GM03348 (cell line): ENCODE measurements at places on chromosomes 16 and 17.

GRCh38 chr17:82282239-82283207, 9.0 kb upstream of the CSNK1D start:
- DNase-seq: no peak

DNA sequence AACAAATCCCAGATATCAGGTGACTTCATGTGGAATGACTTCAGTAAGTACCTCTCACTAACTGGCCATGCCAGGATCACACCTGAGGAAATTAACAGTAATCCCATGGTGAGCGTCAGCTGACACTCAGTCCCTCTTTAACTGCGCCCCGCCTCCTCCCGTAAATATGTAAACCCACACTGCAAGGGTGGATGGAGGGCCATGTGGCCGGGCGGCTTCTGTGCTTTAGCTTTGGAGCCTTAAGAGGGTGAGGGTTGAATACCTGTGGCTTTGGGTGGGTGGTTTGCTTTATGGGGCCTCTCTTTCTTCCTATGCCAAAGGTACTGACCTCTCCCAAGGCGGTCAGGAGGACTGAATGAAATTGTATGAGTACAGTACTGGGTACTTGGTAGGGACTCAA, 141.7 kb downstream of the MRM1 start:
- no peak for DNase-seq

DNA sequence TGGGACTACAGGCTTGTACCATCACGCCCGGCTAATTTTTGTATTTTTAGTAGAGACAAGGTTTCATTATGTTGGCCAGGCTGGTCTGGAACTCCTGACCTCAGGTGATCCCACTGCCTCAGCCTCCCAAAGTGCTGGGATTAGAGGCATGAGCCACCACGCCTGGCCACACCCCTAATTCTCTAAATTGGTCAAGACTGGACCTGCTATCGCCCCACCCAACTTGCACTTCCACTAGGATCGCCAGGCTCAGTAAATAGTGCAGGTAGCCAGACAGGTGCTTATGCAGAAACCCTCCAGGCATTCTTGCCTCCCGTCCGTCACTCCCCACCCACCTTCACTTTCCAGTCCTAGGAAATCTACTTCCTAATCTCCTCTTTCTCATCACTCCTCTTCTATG, 481.4 kb upstream of the EEF2KMT start:
- DNase-seq: no peak

DNA sequence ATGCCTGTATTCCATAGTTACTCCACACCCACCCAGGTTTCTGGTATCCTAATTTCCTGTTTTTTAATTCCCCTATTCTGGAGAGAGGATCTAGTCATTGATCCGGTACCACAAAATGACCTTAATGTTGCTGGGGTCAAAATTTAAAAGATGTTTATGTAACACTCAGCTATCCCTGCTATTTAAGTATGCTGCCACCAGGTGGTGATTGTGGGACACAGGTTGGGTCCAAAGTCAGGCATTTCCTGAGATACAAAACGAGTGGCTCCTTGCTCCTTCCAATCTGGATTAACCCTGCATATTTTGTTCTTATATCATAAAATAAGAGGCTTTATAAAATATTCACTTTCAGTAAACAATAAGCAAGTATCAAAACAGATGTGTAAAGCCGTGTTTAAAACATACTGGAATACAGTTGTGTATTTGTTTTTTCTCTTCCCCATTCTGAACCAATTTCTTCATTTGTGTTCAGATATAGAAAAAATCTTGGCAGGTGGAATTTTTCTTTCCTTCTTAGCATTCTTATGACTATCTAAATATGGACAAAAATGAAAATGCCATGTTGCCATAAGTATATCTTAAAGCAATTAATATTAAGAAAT, 16.3 kb downstream of the HS3ST4 start:
- DNase-seq: no peak

DNA sequence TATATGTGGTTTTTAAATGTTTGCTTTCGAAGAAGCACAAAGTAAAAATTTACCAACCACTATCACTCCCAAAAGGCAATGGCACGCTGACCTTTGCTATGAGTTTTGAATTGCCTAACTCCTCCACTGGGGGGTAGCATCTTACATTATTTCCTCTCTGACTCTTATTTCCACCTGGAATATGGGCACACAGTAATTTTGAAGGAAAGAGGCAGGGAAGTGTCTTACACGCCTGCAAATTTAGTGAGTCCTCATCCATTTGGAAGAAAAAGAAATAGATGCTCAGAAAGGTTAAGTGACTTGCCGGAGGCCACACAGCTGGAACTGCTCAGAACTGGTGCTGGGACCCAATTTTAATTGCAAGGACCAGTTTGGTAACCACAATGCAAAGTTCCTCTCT, 29.9 kb upstream of the IRX6 start:
- no peak for DNase-seq

GRCh38 chr16:53955221-53955875, 251.4 kb downstream of the FTO start:
- DNase-seq: no peak

GRCh38 chr17:21711182-21711581, 18.9 kb downstream of the KCNJ18 start:
- DNase-seq: no peak
